ENCODE measurements at places on chromosomes 6 and 20.

DNA sequence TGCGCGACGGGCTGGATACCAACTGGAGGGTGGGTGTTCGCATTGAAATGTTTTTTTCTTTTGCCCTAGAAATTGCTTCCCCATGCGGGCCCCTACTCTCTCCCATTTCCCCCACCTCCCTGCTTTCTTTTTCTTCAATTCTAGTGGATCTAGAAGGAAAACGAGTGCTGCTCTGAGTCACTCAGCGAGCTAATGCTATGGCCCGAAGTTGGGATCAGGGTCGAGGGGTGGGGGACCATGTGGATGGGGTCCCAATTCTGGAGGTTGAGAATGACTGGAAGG, 71.5 kb downstream of the SOX4 start:
- no peak for DNase-seq

- no peak for DNase-seq
Observed at GRCh38 chr20:43991982-43992381, 77.3 kb downstream of the TOX2 start.

- no peak for DNase-seq
Observed at GRCh38 chr6:52610011-52610410, 33.2 kb upstream of the TRAM2 start.

DNA sequence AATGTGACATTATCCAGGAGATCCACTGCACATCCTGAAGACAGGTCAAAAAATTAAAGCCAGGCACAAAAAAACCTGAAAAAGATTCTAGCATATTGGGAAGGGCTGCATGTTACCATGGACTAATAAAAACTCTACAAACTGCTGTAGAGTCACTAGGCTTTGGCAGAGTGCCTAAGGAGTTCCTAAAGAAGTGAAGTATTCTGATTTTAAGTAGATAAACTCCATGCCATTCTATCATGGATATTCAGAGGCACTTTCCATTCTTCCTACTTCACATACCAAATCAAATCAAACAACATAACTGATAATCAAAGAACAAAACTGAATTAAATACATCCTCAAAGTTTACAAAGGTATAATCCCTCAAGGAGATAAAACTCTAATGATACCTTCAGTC, 3.0 kb upstream of the MBOAT1 start:
- DNase-seq = no peak

GRCh38 chr6:146851837-146852236, 253.1 kb downstream of the ADGB start:
- no peak for DNase-seq

GRCh38 chr6:5167501-5167900, 82.4 kb downstream of the PPP1R3G start:
- DNase-seq = no peak

GRCh38 chr20:1295276-1295930, 29.3 kb downstream of the SNPH start:
- DNase-seq = no peak

- no peak for DNase-seq
Observed at GRCh38 chr6:123551939-123552707, 84.6 kb downstream of the TRDN start.

DNA sequence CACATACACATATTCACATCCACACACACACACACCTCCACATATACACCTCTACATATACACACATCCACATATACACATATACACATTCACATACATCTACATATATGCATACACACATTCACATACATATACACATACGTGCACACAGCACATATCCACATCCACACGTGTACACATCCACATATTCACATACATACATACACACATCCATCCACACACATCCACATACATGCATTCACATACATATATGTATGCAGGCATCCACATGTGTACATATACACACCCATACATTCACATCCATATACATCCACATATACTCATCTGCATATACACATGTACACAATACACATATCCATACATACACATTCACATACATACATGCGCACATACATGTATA, 25.6 kb upstream of the NKX2-2 start:
- no peak for DNase-seq

DNA sequence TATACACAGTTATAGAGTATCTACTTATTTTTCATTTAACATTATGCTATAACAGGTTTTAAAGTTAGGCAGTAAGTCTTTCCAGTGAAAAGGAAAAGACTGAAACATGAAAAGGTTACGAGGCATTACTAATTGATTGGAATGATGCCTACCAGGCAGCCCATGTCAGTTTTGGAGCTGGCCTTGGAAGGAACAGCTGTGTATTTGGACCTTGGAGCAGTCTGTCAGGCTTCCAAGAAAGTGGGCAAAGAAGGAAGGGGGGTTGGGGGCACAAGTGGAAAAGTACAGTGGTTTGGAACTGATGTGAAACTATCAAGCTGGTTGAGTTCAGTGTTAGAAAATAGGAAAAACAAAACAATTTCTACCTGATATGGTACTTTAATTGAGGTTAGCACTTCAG, 41.7 kb downstream of the SLC16A10 start:
- DNase-seq = no peak

GRCh38 chr6:162256361-162256760, 471.2 kb downstream of the PRKN start:
- no peak for DNase-seq

DNA sequence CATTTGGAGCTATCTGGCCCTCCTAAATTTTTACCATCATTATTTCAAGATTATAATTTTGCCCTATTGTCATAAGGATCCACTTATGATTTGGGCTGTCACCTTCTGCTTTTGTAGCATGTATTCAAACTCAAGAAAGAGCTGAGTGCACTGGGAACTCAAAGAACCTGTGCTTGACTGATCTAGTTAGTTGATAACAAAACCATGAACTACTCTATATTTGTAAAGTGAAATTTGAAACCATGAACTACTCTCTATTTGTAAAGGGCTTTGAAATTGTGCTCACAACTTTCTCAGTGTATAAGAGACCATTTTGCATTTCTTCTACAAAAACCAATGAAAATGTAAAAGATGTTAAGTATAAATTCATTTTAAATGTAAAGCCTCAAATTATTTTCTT, 77.5 kb upstream of the POPDC3 start:
- DNase-seq = no peak

- DNase-seq = no peak
Observed at GRCh38 chr6:119171864-119172588, 93.6 kb upstream of the FAM184A start.

- DNase-seq = peak; percentile 31
Observed at GRCh38 chr6:29589423-29590048, 4.6 kb downstream of the OR2H2 start.

- DNase-seq = no peak
Observed at GRCh38 chr20:53597030-53597482, 3.4 kb upstream of the ZNF217 start.

- peak; percentile 70 for DNase-seq
Observed at GRCh38 chr20:44738813-44739477, 6.7 kb upstream of the KCNK15 start.

- no peak for DNase-seq
Observed at GRCh38 chr6:14231501-14232280, 114.1 kb downstream of the CD83 start.

DNA sequence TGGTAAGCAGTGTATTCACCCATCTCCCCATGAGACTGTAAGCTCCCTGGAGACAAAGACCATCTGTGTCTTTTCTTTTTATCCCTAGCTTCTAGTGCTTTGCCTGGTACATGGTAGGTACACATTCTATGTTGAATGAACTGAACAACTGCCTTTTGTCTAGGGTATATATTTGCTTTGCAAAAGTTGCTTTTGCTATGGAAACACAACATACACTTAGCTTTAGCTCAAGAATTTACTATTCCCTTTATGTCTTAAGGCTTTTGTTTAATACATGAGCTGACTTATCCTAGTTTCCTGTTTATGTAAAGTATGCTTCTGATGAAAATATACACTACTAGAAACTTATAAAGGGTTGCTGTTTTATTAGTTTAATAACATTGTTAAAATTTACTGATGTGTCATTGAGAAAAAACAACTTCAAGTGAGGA, 198.2 kb downstream of the PRL start:
- DNase-seq = peak; percentile 8

- DNase-seq = no peak
Observed at GRCh38 chr6:159807150-159807858, 7.2 kb downstream of the PNLDC1 start.

DNA sequence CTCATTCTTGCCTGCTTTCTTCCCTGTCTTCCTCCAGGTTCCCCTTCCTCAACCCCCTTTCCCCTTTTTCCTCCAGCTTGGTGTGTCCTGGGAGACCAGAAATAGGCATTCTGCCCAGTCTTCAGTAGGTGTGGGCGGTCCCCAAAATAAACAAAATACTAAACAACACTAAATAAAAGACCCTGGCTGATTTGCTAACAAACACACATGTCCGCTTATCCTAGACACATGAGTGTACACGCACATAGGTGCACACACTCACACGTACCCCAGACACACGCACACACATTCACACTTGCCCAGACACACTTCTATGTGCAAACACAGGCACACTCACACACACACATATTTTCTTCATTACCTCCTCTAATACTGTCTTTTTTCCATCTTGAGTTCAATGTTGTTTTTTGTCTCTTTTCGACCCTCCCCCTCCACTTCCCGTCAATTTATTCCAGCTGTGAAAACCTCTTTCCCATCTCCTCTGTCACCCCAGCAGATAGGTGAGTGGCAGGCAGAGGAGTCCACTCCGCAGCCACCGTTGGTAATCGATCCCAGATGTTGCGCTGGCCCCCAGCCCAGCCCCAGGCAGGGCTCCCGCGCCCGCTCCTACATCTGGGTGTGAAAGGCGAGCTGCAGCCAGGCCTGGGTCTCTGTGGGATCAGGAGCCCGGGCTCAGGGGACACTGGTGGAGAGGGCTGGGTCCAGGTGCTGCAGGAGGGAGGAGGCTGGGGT, 56.9 kb upstream of the FOXP4 start:
- DNase-seq = no peak

GRCh38 chr6:47729019-47729418, 30.6 kb downstream of the ADGRF4 start:
- no peak for DNase-seq

DNA sequence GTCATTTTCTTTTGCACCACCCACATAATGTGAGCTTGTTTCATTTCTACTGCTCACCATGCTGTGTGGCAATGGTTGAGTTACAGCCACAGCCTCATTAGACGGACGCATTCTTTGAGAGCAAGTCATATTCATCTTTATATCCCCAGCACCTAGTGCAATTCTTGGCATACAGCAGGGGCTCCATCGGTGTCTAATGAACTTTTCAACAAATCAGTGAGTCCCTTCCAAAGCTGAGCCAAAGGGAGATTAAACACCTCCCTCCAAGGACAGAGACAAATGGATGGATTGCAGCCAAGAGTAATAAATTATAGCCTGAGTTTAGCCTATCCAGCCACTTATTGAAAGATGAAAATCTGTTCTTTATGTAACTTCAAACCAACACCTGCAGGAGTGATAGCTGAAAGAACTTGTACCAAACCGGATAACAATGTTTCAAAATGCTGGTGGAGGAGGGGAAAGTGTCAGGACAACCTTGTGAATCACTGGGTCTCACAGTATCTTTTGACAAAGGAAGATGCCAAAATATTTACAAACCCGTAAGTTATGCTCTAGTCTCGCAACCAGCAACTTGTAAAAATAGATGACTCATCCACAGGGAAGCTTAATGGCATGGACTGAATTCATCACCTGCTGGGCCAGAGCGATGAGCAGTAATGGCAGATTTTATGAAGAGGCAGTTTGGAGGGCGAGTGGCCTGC, 139.0 kb downstream of the PXDC1 start:
- peak; percentile 26 for DNase-seq

GRCh38 chr20:44728801-44729443, 13.8 kb downstream of the CCN5 start:
- peak; percentile 52 for DNase-seq

- DNase-seq = no peak
Observed at GRCh38 chr20:12860619-12861247, 148.0 kb upstream of the SPTLC3 start.

DNA sequence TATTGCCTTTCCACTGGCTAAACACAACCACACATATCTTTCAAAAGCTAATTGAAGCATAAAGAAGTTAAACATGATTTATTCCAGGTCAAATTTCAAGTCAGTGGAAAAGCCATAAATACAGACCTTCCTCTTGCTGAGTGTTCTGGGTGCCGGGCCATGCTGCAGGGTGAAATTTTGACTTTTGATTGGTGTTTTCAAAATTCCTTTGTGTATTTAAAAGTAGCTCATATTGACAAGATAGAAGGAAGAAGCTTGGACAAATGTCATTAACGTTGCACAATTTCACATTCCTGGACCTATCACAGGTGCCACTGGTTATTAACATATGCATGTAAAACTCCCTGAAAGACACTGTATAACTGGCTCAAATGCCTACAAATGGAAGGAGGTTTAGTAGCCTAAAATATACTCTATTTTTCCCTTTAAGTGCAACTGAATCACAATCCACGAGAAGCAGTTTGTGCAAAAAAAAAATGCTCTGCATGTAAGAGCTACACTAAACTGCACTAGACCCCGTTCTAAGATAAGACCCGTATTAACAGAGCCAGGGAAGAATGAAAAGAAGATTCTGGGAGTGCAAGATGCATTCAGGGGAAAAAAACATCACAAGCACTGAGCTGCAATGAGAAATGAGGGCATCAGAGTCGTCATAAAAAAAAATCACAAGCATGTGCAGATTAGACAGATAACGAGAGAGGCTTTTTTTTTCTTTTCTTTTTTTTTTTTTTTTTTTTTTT, 30.4 kb downstream of the ATXN1 start:
- no peak for DNase-seq

DNA sequence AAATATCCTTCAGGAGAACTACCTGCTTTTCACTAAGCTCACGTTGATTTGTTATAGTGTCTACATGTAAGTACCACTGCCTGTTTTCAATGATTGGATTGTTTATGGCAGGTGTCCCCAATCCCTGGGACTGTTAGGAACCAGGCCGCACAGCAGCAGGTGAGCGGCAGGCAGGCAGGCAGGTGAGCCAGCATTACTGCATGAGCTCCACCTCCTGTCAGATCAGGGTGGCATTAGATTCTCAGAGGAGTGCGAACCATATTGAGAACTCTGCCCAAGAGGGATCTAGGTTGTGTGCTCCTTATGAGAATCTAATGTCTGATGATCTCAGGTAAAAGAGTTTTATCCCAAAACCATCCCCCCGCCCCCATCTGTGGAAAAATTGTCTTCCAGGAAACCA, 303.3 kb downstream of the EYA4 start:
- no peak for DNase-seq

GRCh38 chr20:24745617-24746350, 203.3 kb upstream of the CST7 start:
- DNase-seq = no peak
